Melanocyte of skin (primary cell): ENCODE measurements at places on chromosomes 4 and X. TPM values are rescaled to one million over a fixed set of nuclear protein-coding genes. Genes with fewer than 3 reads are reported as not detected.

The ZNF41 gene
- 6.2 and 6.9 TPM in 2 replicates for total RNA-seq

The EGF gene
- total RNA-seq, result under 0.01 and 0.73 TPM in 2 replicates

The TKTL2 gene
- not detected in 2 replicates for total RNA-seq

The TXK gene
- 0.34 and 0.36 TPM in 2 replicates for total RNA-seq

The AFF1 gene
- total RNA-seq, result 19.3 and 36.8 TPM in 2 replicates
